ENCODE measurements at places on chromosomes 11 and 22.

DNA sequence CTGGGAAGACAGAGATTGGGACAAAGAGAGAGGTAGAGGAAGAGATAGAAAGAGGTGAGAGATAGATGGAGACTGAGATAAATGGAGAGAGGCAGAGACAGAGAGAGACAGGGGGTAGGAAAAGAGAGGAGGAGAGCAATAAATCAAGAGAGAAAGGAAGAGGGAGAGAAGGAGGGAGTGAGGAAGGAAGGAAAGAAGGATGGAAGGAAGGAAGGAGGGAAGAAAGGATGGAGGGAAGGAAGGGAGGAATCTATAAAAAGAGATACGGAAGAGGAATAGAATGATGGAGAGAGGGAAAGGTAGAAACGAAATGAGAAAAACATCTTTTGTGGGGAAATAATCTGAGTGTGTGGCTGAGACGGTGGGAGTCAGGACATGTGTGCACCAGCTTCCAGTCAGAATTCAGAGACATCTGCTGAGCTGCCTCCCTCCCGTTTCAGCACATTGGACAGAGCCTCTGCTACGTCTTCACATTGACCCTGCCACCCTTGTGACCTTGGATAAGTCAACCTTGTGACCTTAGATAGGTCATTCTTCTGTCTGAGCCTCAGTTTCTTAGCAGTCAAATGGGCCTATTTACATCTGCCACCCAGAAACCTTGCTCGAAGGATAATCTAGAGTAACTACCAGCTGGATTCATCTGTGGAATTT, 417.8 kb downstream of the MIAT start:
- DNase-seq: no peak

GRCh38 chr11:128346804-128347203, 240.6 kb downstream of the ETS1 start:
- no peak for DNase-seq

DNA sequence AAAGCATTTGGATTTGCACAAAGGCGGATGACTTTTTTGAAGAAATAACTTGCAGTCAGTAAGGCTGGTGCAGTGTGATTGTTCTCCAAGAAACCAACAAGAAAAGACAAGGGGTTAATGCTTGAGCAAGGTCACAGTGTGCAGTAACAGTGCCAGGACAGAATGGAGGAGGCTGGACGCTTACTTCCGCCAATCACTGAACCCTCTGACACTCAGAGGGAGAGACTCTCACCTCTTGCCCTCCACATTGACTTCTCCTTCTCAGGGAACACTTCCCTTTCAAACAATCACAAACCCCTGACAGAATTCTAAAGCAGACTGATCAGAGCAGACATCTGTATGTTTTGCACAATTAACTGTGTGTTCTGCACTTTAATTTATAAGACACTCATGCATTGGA, 228.4 kb downstream of the BLID start:
- no peak for DNase-seq

DNA sequence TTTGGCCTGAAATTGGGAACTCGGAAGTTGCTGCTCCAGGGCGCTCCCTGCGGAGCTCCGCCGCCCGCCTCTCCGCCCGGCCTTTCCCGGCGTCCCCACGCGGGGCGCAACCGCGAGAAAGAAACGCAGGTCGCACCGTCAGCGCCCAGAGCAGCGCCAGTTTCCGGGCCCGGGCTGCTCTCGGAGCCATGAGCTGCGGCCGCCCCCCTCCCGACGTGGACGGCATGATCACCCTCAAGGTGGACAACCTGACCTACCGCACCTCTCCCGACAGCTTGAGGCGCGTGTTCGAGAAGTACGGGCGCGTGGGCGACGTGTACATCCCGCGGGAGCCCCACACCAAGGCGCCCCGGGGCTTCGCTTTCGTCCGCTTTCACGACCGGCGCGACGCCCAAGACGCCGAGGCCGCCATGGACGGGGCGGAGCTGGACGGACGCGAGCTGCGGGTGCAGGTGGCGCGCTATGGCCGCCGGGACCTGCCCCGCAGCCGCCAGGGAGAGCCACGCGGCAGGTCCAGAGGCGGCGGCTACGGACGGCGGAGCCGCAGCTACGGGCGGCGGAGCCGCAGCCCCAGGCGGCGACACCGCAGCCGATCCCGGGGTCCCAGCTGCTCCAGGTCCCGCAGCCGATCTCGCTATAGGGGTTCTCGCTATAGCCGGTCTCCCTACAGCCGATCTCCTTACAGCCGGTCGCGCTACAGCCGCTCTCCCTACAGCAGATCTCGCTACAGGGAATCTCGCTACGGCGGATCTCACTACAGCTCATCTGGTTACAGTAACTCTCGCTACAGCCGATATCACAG, 521 bp downstream of the SRSF8 start:
- DNase-seq: no peak

DNA sequence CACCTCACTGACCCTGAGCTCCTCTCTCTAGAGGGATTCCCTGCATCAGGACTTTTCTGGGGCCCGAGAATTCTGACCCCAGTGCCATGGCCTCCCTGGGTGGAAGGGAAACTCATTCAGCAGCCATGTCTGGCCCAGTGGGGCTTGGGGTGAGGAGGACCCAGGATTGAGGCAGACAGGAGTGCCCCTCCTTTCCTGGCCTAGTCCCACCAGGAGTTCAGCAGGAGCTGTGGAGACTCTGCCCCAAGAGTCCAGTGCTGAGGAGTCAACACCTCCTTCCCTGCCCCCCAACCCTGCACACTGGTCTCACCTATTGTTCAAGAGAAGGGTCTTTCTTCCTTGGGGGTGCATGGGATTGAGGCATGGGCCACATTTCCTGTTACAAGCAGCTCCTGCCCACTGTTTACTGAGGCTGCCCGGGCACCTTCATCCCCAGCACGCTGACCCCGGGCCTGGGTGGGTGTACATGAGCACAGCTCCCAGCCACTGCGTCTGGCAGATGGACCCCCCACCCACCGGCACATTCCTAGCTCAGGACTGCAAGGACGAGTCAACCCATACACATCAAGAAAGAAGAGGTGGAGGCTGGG, 33.9 kb downstream of the ALX4 start:
- DNase-seq: no peak

DNA sequence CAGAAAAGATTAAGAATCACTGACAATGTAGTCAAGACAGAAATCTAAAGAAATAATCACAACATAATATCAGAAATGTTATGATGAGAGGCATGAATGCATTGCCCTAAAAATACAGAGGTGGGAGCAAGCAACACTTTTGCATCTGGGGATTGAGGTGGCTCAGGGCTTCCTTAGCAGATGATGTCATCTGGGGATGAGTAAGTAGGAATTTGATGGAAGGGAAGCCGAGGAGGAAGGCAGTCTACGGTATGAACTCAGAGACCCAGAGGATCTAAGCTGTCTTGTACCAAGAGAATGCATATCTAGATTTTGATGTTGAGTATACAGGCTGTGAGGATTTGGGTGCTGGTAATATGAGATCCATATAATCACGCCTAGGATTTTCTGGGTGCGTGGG, 193.0 kb upstream of the SNX19 start:
- DNase-seq: no peak

- no peak for DNase-seq
Observed at GRCh38 chr11:76802621-76803020, 19.5 kb downstream of the TSKU start.

GRCh38 chr11:57335023-57335342, 709 bp downstream of the SSRP1 start:
- DNase-seq: no peak

Measured in H54 (cell line).